ENCODE measurements at places on chromosomes 16 and 17. TPM values are rescaled to one million over a fixed set of nuclear protein-coding genes. Genes with fewer than 3 reads are reported as not detected.

FN3K gene
- total RNA-seq: 4.2 TPM

ZNF469 gene
- total RNA-seq: 0.23 TPM

SLC6A4 gene
- total RNA-seq: 0.12 TPM

CFAP97D1 gene
- total RNA-seq: not detected

ZP2 gene
- total RNA-seq: not detected

CIBAR2 gene
- not detected for total RNA-seq

TTLL6 gene
- not detected for total RNA-seq

SMIM5 gene
- 0.10 TPM for total RNA-seq

DNA sequence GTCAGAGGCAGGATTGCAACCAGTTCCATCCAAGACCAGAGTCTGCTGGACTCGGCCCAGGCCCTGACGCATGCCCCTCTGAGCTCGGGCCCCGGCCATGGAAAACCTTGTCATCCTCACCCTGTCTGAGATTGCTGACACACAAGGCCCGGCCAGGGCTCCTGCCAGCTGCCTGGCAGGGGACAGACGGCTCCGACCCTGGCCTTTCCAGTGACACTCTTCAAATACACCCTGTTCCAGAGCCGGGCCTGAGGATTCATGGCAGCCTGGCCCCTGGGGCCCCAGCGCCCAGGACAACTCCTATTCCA is 3.2 kb upstream of the PABPN1L start:
- DNase-seq: no peak

GRCh38 chr17:43987131-43988021 is 17.0 kb upstream of the NAGS start:
- DNase-seq: no peak

DNA sequence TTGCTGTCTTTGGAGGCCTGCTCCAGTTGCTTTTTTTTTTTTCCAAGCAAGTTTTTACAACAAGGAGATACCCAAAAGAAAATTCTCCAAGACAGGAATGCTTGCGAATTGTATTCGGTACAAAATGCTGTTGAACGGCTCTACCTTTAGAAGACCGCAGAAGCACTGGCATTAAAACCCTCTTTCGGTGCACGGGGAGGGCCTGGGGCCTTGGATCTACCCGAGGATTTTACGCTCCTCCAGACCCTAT is 1.3 kb upstream of the HELZ start:
- DNase-seq: no peak

- no peak for DNase-seq
Observed at GRCh38 chr16:48617104-48617705, 7.2 kb upstream of the N4BP1 start.

DNA sequence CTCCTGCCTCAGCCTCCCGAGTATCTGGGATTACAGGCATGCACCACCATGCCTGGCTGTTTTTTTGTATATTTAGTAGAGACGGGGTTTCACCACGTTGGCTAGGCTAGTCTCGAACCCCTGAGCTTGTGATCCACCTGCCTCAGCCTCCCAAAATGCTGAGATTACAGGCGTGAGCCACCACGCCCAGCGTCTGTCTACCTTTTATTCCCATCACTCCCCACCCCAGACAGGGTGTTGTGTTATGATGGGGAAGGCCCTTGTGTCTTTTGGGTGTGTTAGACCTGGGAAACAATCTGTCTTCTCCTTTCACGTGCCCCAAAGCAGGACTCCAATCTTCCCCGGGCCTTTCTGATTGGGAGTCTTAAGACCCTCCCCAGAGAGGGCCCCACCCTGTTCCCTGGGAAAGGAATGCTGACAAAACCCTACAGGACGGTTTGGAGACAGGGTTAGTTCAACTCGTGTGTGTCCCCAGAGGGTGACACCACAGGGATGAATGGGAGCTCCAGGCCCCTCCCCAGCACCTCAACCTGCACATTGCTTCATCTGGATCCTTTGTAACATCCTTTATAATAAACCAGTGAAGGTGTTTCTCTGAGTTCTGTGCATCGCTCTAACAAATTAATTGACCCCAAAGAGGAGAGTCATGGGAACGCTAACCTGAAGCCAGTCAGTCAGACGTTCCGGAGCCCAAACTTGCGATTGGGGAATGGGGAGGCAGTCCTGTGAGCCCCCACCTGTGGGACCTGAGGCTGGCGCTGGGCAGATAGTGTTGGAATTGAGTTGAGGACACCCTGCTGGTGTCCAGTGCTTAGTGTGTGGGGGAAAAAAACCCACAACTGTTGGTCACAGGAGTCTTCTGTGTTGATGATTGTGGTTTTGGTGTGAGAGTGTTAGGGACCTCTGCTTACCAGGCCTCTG is 3.2 kb upstream of the ELOB start:
- no peak for DNase-seq

DNA sequence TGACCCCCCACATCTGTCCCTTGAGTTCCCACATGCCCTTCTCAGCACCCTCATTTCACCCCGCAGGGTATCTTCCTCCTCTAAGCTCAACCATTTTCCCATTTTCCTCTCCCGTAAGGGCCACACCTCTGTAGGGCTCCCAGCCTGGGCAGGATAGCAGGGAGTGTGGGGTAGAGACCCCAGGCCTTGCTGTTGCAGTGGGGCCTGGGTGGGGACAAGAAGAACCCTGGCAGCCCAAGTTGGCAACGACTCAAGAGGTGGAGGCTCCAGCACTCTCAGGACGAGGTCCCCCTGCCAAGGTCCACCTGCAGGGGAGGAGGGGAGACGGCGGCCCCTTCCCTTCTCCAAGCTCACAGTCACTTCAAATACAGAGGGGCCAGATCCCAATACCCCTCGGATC is 2.0 kb upstream of the TMEM92 start:
- DNase-seq: no peak

DNA sequence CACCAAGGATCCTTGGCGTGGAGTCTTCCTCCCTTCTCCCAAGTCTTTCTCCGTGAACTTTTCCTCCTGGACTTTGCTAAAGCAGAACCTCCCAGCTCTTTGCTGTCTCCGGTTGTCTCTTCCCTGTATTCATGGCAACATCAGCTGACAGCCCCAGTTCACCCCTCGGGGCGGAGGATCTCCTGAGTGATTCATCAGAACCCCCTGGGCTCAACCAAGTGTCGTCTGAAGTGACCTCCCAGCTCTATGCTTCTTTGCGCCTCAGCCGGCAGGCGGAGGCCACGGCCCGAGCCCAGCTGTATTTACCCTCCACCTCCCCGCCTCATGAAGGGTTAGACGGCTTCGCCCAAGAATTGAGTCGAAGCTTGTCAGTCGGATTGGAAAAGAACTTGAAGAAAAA is 943 bp downstream of the CNTROB start:
- DNase-seq: peak; percentile 21

DNA sequence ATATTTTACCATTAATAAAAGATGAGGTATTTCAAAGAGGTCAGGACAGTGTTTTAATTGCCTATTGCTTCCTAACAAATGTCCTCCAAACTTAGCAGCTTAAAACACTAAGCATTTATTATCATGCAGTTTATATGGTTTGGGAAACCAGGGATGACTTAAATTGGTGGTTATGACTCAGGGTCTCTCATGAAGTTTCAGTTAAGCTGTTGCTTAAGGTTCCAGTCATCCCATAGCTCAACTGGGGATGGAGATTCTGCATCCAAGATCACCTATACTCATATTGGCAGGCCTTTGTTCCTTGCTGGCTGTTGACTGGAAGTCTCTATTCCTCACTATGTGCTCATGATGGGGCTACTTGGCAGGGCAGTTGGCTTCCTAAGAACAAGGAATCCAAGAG is 1329.9 kb upstream of the GOT2 start:
- no peak for DNase-seq

Measured in activated CD4-positive, alpha-beta T cell treated with anti-CD3 and anti-CD28 coated beads, Interleukin-2, amount 10 ng/mL, durations not matched to agents 7 days and 5 days (primary cell).